H4 (cell line): ENCODE measurements at places on chromosomes 11 and 22. TPM values are rescaled to one million over a fixed set of nuclear protein-coding genes. Genes with fewer than 3 reads are reported as not detected.

Gene TIMP3
- 22.8 and 25.5 TPM in 2 replicates for total RNA-seq

Gene WNT11
- total RNA-seq = 0.76 TPM in 1 of 2 replicates, not detected in the other

Gene DDT
- total RNA-seq = 188 and 232 TPM in 2 replicates

Gene INS
- total RNA-seq = not detected in 2 replicates

Gene PGR
- total RNA-seq = 0.10 and 1.1 TPM in 2 replicates

Gene TECTA
- 0.04 and 0.06 TPM in 2 replicates for total RNA-seq
